ENCODE measurements at places on chromosomes 2 and 18. TPM values are rescaled to one million over a fixed set of nuclear protein-coding genes. Genes with fewer than 3 reads are reported as not detected.

GRCh38 chr2:8606226-8606625 lies 75.6 kb upstream of the ID2 start:
- no peak for DNase-seq

- DNase-seq, result no peak
Measured at GRCh38 chr2:240639566-240639965, 14.3 kb downstream of the GPR35 start.

DNA sequence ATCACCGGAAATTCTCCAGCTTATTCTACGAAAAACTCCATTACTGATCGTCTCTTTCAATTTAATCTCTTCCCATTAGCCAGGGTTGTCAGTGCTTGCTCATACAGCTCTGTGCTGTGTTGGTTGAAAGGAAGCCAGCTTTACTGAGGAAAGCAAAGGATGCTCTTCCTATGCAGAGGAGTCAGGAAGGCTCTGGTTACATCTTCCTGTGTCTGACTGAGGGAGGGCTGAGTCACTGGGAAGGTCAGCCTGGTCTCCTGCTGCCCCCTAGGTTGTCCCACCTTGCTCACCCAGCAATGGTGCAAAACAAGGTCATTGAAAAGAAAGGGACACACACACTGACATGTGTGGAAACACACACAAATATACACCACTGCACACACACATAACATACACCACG lies 975.6 kb downstream of the DCDC2C start:
- no peak for DNase-seq

- DNase-seq, result no peak
Measured at GRCh38 chr2:110114831-110115255, 779 bp downstream of the MALL start.

PAIP2B gene
- total RNA-seq, result 23.9 TPM

DNA sequence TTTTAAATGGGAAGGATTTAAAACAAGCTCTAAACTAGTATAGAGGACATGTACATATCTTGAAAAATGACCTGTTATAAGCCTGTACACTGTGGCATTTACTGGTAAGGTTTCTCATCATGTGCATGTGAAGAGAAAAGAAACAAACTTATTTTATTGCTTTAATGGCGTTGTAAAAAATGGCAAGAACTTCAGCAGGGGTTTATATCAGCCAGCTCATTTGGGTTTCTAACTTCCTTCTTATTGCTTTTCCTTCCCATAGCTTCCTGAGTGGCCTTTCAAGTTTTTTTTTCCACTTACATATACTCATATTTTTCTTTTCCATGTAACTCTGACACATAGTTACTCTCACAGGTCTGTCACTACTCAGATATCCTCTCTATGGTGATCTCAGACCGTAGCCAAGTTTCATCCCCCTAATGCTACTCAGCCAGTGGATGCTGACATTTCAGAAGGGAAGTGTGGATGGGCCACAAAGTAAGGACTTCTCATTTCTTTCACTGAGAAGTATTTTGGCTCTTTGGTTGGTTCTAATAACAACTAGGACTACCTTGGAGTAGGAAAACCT lies 198.2 kb downstream of the PARD3B start:
- no peak for DNase-seq

IL1RL2 gene
- not detected for total RNA-seq

- peak; percentile 15 for DNase-seq
Measured at GRCh38 chr18:26574958-26575864, 26.9 kb upstream of the KCTD1 start.

DNA sequence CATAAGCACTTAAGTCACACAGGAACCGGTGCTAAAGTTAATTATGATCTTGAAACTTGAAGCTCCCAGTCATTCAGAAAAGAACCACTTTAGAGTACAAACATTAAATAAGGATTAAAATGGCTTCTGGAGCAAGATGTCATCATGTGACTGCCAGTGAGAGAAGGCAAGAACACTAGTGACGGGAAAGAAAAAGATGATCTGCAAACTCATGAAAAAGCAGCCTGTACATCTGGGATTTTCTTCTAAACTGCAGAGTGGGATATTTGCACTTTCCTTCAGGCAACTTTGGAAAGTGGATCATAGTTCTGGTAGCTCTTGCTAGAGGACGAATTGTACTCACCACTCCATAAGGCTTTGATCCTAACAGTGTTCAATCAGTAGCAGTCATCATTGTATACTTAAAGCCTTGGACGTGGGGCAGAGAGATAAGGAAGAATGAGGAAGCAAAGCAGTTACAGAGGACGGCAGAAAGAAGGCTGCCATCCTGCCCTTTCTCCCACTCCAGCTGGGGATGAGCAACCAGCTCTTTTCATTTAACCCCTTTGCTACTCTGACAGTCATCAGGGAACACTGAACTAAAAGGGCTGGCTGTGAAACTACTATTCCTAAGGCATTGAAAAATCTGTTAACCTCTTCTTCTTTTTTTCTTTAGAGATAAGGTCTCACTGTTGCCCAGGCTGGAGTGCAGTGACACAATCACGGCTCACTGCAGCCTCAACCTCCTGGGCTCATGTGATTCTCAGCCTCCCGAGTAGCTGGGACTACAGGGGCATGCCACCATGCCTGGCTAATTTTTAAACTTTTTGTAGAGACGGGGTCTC lies 18.1 kb downstream of the ABHD3 start:
- DNase-seq, result no peak

PDE1A gene
- 3.3 TPM for total RNA-seq

- no peak for DNase-seq
Measured at GRCh38 chr2:168002021-168002553, 245.3 kb downstream of the STK39 start.

GRCh38 chr2:162226836-162227235 lies 16.4 kb downstream of the FAP start:
- no peak for DNase-seq

DNA sequence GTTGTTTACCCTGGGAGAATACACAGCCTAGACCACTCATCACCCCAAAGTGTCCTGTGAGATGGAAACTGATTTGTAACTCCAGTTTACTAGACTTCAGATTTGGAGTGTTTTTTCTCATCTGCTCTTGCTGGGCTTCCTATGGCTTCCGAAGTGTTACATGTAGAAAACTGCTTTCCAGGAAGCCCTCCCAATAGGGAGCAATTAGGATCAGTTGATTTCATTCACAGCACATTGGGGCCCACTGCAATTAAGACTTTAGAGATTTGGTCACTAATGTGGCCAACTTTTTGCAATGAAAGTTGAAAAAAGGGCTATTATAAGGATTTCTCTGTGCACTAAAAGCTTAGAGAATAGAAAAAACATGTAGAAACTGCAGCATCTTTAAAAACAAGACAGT lies 656.6 kb upstream of the CHAC2 start:
- DNase-seq, result no peak

CCDC148 gene
- 4.6 TPM for total RNA-seq

DNA sequence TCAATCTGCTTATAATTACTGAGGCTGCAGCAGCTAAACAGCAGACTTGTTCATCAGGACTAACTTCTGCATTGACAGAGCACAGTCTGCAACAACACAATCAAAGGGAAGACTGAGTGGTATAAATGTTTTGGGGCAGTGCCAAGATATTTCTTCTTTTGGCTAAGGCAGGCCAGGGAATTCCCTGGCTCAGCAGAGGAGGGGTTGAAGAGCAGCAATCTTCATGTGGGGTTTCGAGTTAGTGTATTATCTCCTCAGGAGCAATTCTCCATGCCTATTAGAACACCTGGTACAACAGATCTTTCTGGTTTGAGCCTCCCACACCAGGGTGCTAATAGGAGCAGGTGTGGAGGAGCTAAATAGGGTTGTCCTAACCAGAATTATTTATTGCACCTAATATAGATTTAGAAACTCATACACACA lies 103.0 kb upstream of the STK17B start:
- no peak for DNase-seq

RMDN2 gene
- total RNA-seq, result 9.1 TPM

AAK1 gene
- 42.5 TPM for total RNA-seq

DNA sequence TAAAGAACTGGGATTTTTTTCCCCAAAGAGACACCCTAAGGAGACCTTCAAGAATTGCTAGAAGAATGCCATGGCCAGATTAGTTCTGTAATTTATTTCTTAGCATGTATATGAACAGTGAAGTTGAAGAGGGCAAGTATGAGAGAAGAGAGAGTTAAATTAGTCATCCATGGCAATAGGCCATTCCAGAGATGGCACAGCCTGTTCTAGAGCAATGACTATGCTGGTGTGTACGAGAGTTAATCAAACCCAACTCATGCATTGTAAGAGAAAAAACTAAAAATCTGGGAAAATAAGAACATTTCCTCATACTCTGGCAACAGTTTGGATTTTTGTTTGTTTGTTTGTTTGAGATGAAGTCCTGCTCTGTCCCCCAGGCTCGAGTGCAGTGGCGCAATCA lies 112.1 kb upstream of the PIK3C3 start:
- no peak for DNase-seq

PLEKHA3 gene
- 28.2 TPM for total RNA-seq

- DNase-seq, result no peak
Measured at GRCh38 chr2:72057308-72057707, 90.4 kb downstream of the CYP26B1 start.

GRCh38 chr2:120899771-120900170 lies 164.1 kb downstream of the GLI2 start:
- no peak for DNase-seq

- DNase-seq, result no peak
Measured at GRCh38 chr2:120298173-120298835, 45.7 kb downstream of the RALB start.

DNA sequence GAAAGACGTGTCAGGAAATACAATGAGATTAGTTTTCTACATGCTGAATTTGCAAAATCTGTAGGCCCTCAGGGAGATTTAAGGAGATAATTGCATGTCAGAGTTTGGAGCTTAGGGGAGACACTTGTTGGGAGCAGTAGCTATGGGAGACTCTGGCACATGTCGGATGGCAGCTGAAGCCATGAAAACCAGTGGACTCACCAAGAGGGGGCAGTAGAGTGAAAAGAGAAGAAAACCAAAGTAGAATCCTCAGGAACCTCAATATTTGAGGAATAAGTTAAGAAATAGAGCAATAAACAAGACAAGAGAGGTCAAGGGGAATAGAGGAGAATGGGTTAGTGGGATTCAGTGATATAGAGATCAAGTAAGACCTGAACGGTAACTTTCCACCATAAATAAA lies 24.8 kb downstream of the RUFY4 start:
- no peak for DNase-seq

RNF138 gene
- total RNA-seq, result 48.2 TPM

- no peak for DNase-seq
Measured at GRCh38 chr2:66478731-66479316, 43.9 kb downstream of the MEIS1 start.

DNA sequence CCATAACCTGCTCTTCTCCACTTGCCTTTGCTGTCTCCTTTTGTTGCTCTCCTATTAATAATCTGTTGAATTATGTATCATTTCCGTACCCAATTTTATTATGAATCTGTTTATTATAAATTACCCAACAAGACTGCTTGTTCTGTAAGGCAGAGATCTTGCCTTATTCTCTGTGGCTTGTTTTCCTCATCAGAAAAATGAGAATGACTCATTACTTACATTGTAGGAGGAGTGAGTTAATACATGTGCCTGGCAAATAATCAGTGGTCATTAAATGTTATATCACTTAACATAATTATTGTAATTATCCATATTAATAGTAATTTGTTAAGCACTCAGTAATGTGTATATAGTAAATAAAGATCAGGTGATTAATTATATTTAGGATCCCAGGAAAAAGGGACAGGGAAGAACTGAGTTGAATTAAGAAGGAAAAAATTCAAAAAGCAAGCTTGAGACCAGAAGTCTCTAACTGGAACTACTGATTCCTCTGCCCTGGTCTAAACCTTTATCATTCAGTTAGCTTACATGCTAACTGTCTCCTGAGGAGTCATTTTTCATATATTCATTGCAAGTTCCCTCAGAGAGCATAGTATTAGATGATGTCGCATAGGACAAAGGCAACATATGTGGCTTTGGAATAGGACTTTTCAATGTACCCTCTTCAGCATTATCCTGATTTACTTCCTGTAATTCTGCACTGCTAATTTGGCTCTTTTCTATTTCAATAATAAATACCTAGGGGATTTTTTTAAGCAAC lies 335.7 kb downstream of the GALNT13 start:
- DNase-seq, result no peak

- no peak for DNase-seq
Measured at GRCh38 chr2:109482361-109482861, 131.4 kb downstream of the SEPTIN10 start.

GRCh38 chr2:239337122-239337876 lies 63.5 kb downstream of the HDAC4 start:
- no peak for DNase-seq

DNA sequence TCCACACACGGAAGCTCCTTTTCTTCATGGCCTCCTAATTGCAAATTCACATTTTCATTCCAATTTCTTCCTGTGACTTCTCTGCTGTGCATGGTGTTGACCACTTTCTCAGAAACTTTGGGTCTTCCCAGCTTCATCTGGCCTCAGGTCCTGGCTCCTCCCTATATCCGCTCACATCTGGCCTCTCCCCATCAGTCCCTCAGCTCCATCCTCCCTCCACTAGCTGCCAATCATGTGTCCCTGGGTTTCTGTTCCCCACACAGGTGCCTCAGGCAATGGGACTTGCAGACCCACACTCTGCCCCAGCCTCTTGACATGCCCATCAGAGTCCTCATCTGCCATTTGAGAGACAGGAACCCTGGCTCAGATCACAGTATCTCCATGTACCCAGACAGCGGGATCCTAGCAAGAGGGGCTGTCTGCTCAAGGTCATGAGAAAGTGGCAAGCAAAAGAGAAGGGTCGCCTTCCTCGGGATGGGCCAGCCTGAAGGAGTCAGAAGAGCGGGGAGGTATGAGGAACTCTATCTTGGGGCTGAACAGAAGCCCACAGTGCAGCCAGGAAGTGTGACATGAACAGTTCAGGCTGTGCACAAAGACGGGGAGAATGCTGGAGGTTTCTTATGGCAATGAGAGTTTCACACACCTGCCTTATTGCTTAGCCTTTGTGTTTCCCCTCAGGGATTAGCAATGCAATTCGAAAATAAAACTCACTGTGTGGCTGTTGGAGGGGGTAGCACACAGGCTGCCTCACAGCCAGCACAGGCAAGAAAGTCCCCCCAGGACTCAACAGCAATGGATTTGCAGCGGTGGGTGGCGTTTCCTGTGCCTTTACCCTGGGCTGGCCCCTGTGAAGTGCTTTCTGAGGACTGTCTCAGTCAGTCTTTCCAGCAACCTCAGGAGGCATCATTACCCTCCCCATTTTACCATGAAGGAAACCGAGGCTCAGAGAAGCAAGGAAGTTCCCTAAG lies 69.5 kb downstream of the COPS8 start:
- no peak for DNase-seq

- DNase-seq, result no peak
Measured at GRCh38 chr18:5817816-5818215, 77.5 kb downstream of the TMEM200C start.

- no peak for DNase-seq
Measured at GRCh38 chr18:23032030-23032582, 99.0 kb downstream of the RBBP8 start.

WDFY1 gene
- 54.6 TPM for total RNA-seq

ACVR1 gene
- total RNA-seq, result 23.7 TPM

GRCh38 chr2:130808482-130809268 lies 28.0 kb upstream of the ARHGEF4 start:
- DNase-seq, result no peak

- no peak for DNase-seq
Measured at GRCh38 chr2:127143841-127144782, 37.2 kb upstream of the BIN1 start.

ERBB4 gene
- total RNA-seq, result 43.8 TPM

MALT1 gene
- 14.1 TPM for total RNA-seq

Measured in progenitor cell of endocrine pancreas (in vitro differentiated cells).